ENCODE measurements at places on chromosomes 7 and 10.

DNA sequence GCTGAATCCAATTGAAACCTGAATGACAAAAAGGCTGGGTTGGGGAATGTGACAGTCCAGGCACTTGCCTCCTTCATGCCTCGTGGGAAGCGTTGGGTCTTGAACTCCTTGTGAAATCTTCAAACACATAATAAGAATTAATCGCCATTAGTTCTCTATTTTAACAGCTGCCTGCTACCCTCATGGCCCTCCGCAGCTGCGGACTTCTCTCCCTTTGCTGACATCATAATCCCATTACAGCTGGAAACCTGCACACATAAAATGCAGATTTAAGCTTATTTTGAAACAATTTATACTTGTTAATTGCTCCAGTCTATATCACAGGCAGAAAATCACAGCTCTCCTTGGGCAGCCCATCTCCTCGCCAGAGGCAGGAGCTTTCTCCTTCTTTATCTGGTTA, 403.0 kb upstream of the MKI67 start:
- no peak for DNase-seq

DNA sequence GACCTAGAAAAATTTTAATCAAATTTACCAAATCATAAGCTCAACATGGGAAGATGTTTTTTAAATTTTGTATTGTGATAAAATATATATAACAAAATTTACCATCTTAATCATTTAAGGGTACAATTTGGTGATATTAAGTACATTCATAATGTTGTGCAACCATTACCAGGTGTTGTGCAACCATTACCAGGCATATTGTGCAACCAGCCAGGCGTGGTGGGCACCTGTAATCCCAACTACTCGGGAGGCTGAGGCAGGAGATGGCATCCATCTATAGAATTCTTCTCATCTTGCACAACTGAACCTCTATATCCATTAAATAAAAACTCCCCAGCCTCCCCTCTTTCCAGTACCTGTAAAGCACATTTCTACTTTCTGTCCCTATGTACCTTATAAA, 124.5 kb upstream of the SLC13A1 start:
- no peak for DNase-seq

DNA sequence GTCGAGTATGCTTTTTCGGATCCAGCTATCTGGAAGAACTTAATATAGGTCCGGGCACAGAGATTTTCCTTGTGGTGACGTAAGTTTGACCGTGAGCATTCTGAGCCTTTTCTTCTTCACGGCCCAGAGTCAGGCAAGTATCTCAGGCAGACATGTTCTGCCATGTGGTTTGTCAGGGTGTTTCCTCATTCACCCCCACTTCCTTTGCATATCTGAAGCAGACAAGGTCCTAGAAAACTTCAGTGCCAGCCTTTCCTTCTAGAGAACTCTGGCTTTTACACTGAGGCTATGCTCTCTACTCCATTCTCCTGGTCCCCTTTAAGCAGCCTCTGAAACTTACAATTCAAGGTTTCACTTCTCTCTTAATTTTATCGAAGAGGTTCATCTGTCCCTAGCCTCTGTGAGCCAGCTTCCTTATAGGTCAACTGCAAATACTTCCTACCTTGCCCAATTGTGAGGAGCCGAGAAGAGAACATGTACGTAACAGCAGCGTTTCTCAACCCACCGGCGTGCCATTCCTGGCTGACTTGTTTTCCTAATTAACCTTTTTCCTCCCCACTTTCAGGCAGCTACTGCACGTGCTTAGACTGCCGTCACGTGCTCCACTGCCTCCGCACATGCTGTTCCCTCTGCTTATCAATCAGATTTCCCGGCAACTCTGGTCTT, 47.3 kb downstream of the CDCA7L start:
- DNase-seq: no peak

DNA sequence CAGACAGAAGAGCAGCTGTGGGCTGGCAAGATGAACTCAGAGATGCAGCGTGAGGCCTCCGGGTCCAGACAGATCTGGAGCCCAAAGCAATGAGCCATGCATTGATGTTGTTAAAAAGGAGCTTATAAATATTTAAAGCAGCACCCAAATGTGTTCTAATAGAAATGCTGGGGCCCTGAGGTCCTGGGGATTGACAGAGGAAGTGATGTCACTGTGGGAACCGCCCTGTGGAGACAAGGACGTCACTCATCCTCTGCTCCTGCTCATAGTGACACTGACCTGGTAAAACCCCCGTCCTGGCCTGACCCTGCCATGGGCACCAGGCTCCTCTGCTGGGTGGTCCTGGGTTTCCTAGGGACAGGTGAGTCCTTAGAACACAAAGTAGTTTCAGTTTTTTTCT, 197.0 kb upstream of the PRSS58 start:
- DNase-seq: no peak

- DNase-seq: no peak
These were observed 123.6 kb downstream of the FAM204A start for GRCh38 chr10:118218562-118218961.

GRCh38 chr10:107548301-107548700, 383.8 kb upstream of the SORCS1 start:
- DNase-seq: no peak

- peak; percentile 29 for DNase-seq
These were observed at the start of gene GIMAP2 for GRCh38 chr7:150685219-150686029. TSS of gene GIMAP2 (plus strand) at chr7:150685706. CDS start at chr7:150687060, 1,354 bp downstream.

Data from stimulated activated CD8-positive, alpha-beta memory T cell treated with anti-CD3 and anti-CD28 coated beads, Interleukin-7, amount 100 ng/mL, for 4 hours (primary cell).